ENCODE measurements at places on chromosomes 5 and 9.

- DNase-seq, result no peak
Measured at GRCh38 chr5:137250421-137250820, 248.7 kb downstream of the SPOCK1 start.

DNA sequence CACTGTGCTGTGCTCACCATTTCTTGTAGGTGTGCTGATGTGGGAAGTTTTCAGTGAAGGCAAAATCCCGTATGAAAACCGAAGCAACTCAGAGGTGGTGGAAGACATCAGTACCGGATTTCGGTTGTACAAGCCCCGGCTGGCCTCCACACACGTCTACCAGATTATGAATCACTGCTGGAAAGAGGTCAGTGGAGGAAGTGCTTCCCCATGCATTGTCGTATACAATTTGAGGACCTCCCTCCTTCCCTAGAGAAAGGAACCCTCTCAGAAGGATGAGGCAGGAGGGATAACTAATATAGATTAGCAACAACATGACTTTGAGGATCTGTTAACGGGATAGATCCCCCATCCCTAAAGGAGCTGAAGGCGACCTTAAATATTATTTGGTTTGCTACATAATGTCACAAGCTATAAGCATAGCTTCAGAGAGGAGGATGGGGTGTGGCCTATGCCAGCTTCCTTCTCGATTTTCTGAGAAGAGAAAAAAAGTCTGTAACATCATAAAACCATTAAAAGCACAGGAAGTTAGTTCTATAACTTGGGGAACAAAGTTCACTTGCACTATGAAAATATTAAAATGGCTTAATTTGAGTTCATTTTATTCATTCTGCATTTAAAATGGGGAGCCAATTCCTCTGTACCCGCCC is 17.0 kb upstream of the CYFIP2 start:
- no peak for DNase-seq

DNA sequence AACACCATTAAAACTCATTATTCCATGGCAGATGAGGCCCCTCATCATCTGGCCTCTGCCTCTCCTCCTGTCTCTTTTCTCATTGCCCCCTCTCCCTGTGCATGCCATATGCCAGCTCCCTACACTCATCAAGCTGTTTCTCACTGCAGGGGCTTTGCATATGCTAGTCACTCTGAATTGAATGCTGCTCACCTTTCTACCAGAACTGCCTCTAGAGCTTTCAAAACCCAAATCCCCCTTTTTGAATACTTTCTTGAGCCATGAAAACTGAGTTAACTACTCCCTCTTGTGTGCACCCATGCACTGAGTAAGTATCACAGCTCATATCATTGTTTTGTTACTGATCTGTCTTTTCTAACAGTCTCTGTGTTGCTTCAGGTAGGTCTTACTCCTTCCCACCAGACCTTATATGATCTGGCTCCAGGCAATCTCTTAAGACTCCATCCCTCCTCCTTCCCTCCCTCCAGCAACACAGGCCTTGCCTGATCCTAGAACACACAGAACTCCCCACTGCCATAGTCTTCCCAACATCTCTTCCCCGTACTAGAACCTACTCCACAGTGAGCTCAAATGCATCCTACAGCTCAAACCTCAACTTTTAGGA is 60.5 kb downstream of the ASTN2 start:
- no peak for DNase-seq

- DNase-seq, result peak; percentile 45
Measured at GRCh38 chr5:176573564-176574296, 24.6 kb downstream of the CDHR2 start.

- no peak for DNase-seq
Measured at GRCh38 chr9:13596383-13596970, 317.0 kb upstream of the MPDZ start.

DNA sequence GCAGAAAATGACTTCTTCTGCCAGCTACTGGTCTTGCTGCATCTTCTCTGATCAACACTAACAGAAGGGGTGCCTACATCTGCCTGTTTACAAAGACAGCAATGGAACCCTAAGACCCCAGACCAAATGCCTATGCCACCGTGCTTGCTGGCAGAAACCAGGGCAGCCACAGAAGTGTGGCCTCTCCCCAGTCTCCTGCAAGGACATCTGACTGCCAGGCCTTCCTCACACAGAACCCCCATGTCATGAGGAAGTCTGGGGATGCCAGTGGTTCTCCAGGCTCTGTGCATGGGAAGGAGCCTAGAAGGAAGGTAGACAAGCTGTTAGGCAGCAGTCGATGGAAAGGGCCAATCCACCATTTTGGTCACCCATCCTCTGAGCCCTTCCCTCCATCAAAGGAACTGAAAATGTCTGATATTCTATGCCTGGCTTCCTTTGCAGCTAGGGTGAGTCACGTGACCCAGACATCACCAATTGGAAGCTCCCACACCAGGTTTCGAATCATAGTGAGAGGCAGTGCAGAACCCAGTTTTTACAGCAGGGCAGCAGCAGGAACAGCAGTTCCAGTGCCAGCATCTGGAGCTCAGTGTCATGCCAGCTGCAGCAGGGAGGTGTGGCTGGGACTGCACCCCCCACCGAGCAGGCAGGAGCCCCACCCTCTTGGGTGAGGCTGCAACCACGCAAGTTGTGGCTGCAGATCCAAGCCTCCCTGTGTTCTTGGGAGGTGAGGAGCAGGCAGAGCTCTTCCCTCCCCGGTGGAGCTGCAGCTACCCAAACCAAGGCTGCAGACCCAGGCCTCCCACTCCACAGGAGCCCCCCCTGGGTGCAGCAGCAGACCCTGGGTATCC is 123.4 kb downstream of the OLFM1 start:
- DNase-seq, result no peak

- DNase-seq, result peak; percentile 76
Measured at GRCh38 chr9:137067860-137068538, 2.4 kb downstream of the SAPCD2 start.

DNA sequence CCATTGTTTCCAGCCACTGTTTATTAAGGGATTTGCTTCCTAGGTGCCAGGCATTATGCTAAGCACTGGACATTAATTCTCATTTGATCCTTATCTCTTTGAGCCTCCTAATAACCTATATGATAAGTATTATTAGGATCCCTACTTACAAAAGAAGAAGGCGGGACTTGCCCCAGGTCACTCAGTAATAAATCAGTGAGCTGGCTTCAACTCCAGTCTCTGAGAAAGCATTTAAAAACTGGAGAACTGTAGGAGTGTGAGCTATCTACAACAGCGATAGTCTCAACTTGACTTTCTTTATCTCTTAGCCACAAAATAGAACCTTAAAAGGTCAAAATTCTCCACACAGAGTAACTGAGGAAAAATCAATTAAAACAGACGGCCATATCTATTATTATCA is 155.0 kb downstream of the GNAQ start:
- DNase-seq, result no peak

- no peak for DNase-seq
Measured at GRCh38 chr5:123203105-123203800, 114.2 kb downstream of the PRDM6 start.

DNA sequence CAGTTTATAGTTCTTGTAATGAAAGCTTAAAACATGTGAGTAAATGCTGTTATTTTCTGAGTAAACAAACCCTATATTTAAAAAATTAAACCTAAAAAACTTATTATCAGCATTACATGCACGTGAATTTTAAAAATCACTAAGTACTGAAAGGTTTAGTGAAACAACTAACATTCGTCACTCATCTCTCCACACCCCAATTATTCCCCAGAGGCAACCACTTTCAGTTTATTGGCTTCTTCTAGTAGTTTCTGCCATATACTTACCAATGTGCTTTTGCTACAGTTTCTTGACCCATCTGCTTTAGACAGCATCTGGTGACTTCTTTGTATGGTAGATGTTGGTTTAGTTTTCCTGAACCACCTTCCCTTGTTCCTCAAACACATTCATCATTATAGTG is 58.1 kb downstream of the ANGPTL2 start:
- no peak for DNase-seq

GRCh38 chr9:112535301-112535700 is 48.7 kb downstream of the KIAA1958 start:
- DNase-seq, result no peak

DNA sequence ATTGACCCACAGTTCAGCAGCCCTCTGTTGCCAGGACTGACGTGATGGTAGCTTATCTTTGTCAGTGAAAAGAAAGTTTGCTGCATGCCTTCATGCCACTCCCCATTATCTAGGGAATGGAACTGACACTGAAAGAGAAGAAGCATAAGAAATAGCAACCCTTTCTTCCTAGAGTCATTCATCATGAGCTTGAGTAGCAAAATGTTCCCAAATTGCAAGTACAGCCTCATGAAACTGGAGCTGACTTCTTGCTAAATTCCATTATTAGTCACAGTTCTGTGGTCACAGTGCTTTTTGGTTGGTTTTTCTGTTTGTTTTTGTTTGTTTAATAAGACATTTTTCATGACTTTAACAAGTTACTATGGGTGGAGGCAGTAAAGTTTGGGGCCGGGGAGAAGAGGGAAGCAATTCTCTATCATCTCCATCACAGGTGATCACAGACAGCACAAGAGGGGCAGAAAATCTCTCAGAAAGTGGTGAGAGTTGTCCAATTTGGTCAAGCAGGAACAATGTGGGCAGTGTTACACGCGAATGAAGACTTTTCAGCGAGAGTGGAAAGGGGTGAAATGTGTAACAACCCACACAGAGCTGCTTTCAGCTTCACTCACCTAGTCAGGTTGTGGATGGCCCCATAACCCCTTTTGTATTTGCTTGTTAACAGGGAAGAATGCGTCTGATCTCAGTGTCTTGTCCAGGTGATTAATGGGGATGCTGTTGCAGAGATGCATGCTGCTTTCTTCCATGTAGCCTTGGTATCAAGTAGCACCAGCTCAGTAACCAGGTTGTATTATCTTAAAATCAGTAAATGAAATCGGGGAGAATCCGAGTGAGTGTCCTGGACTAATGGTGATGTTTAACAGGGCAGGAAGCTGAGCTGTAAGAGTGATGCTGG is 440.4 kb downstream of the DMRT2 start:
- DNase-seq, result no peak

DNA sequence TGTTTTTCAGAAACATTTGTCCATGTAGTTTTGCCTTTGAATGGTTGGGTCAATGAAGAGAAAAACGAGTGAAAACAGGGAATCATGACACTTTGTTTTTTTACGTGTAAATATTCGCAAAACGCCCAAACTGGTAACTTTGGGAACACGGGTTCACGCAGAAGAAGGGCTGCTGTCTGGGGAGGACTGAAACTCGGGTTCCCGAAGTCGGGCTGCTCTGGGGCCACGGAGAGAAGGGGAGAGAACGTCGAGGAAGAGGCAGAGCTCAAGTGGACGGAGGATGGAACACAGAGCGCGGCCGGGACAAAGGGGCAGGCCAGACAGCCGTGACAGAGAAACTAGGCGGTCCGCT is 478 bp upstream of the SETD9 start:
- no peak for DNase-seq

DNA sequence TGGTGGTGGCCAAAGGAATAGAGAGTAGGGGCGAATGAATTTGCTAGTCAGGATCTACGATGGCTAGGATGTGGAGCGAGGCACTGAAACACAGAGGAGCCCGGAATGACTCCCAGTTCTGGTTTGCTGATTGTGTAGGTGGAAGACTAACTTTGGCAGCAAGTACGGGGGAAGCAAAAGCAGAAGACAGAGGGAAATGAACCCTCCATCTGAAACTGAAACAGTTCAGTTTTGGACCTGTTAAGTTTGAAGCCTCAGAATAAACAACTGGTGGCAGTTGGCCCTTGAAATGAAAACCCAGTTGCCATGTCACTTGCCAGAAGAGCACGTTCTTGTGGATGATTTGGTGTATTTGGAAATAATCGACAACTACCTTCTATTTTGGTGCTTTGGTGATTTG is 15.4 kb upstream of the SMIM15 start:
- DNase-seq, result no peak

DNA sequence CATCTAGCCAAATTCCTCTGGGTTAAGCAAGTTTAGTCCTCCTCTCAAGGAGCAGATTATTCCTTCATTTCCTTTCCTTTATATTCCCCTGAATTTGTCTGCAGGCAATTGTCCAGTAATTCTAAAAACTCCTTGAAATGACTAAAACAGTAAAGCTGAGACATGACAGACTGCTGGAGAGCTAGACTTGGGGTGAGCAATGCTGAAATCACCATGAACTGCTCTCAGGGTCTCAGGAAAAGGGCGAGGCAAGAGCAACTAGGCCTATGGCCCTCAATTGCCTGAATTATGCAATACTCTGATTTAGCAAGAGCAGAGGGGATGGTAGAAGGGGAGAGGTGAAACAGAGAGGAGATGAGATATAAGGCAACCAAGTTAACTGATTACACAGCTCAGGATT is 172.9 kb upstream of the NREP start:
- no peak for DNase-seq

DNA sequence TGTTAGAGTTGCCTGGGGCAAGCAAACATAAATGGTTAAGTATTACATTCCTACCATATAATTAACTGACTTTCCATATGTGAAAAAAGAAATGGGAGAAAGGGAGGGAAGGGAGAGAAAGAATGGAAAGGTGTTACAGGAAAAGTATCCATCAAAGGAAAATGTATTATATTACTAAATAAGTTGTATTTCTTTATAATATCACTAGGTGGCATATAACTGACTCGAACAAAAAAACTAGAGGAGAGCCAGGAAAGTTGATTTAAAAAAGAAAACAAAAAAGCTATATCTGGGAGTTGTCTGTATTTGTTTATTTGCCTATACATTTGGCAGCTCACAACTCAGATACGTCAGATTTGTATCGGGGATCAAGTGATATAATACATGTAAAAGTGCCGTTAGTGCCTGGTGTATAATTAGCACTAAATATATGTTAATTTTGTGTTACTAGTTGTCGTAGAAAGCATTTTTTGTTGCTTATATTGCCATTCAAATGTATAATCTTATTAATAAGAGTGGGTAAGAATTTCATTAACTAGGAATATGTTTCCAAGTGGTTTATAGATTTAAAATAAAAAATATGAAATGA is 59.6 kb upstream of the ADAMTS19 start:
- DNase-seq, result no peak

DNA sequence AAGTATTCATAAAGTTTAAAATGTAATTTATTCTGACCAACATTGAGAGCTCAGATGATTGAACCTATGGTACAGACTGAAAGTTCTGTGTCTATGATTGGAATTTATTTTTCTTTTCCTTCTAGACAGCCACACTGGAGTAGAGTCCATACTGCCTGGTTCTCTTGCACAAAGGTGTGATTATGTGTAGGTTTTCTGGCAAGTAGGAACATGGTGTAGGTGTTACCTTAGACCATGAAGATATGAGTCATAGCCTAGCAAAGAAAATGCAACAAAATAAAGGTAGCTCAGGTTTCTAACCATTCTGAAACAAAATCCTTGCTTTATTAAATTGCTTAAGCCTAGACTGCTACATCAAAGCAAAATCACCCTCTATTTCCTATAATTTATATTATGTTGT is 143.4 kb downstream of the CDH12 start:
- DNase-seq, result no peak

GRCh38 chr5:79628811-79629210 is 16.6 kb downstream of the TENT2 start:
- DNase-seq, result no peak

Measured in right hindlimb (tissue), 1 donor.